Epithelial cell of umbilical artery (primary cell): ENCODE measurements at places on chromosomes 1 and 21. TPM values are rescaled to one million over a fixed set of nuclear protein-coding genes. Genes with fewer than 3 reads are reported as not detected.

SH2D1B gene
- total RNA-seq, result not detected in 2 replicates

LRP8 gene
- total RNA-seq, result 33.1 and 40.6 TPM in 2 replicates

GPR37L1 gene
- total RNA-seq, result not detected in 2 replicates

GPR157 gene
- total RNA-seq, result 2.3 and 17.2 TPM in 2 replicates

TRPM2 gene
- not detected in 2 replicates for total RNA-seq

CD58 gene
- total RNA-seq, result 21.8 and 27.7 TPM in 2 replicates

RUNX3 gene
- not detected in 2 replicates for total RNA-seq

CDA gene
- total RNA-seq, result 0.61 and 0.65 TPM in 2 replicates

PLXNA2 gene
- 41.5 and 78.9 TPM in 2 replicates for total RNA-seq

DRAM2 gene
- 62.9 and 67.2 TPM in 2 replicates for total RNA-seq

TNFRSF14 gene
- 13.0 and 26.1 TPM in 2 replicates for total RNA-seq

CD52 gene
- not detected in 2 replicates for total RNA-seq
